ENCODE measurements at places on chromosomes 2 and 18.

DNA sequence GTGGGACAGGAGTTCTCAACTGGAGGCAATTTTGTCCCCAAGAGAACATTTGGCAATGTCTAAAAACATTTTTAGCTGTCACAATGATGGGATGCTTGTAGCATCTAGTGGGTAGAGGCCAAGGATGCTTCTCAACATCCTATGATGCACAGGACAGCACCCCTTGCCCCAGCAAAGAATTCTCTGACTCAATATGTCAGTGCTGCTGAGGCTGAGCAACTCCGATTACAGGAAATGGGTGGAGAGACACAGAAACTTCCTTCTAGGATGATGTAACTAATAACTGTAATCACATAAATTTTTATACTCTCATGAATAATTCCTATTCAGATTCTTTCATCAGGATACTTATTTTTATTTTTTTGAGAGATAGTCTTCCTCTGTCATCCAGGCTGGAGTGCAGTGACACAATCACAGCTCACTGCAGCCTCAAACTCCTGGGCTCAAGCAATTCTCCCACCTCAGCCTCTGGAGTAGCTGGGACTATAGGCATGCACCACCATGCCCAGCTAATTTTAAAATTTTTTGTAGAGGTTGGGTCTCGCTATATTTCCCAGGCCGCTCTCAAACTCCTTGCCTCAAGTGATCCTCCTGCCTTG, 120.3 kb upstream of the ACAA2 start:
- peak; percentile 7 for DNase-seq

DNA sequence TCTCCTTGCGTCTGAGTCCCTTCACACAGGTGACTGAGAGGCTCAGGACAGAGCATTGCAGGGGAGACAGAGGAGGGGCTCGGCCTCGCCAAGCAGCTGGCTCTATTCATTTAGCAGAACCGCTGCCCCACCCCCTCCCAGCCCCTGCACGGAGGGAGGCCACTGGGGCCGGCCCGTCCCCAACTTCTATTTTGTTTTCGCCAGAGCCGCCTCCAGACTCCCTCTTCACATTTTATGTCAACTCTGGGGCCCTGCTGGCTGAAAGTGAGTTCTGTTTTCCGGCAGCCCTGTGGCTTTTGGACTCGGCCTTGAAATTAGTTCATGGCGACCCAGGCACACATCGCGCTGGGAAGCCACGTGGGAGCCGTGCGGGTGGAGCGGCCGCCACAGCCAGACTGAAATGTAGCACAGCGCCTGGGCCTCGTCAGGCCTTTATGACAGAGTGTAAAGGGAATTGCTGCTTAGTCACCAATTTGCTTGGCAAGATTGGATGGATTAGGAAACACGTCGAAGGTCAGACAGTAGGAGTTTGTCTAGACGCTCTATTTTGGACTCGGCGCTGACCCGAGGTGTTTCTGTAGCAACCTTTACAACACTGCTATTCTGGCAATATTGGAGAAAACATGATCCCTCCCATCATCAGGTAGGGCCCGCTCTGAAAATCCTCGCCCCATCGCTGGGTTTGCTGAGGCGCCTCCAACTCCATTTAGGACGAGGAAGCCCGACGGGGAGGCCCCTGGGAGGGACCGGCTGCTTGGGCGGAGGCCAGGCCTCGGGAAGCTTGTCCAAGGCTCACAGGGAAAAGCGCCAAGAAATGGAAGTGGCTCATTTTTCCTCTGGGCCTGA, 90.7 kb upstream of the CTDP1 start:
- peak; percentile 92 for DNase-seq

- no peak for DNase-seq
Observed at GRCh38 chr2:8620611-8621382, 61.1 kb upstream of the ID2 start.

DNA sequence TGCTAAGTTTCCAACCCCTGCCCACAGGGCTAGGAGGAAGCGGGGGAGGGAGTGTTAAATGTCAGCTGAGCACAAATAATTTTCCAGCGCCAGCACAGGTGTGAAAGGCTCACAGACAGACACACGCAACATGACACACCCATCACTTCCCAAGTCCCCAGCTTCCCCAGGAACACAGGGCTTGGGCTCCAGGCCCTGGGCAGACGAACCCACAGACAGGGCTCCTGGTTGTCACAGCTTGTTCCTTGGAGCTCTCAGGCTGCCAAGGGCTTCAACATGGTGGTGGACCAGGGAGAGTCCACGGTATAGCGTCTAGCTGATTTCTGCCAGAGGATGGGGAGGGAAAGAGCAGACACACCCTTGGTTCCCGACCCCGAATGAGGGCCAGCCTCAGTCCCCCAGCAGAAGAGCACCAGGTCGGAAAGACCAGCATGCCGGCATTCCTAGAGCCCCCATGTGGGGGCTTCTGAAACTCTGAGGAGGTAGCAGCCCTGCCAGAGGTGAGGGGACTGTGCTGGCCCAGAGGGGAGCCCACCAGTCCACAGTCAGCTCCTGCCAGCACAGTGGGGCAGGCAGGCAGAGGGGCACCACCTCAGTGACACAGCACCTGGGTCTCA, 1.9 kb downstream of the DUSP2 start:
- no peak for DNase-seq
